ENCODE measurements at places on chromosomes 3 and 15.

DNA sequence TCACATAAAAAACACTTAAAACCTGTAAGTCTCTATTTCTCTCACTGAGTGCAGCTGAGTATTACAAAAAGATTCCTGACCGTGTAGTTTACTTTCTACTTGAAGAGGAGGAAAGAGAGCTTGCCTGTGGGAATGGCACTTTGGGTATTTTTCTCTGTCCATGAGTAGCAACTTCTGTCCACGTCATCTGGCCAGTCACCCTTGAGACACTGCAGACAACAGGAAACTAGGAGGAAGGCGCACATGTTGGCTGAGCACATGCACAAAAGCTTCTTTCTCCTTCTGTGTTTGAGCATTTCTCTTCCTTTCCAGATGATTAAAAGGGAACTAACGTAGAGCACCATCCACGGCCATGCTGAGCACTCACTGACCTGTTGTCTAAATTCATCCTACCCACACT, 19.7 kb downstream of the STARD5 start:
- no peak for DNase-seq

- no peak for DNase-seq
These were observed 160.7 kb downstream of the PDE8A start for GRCh38 chr15:85142312-85142711.

DNA sequence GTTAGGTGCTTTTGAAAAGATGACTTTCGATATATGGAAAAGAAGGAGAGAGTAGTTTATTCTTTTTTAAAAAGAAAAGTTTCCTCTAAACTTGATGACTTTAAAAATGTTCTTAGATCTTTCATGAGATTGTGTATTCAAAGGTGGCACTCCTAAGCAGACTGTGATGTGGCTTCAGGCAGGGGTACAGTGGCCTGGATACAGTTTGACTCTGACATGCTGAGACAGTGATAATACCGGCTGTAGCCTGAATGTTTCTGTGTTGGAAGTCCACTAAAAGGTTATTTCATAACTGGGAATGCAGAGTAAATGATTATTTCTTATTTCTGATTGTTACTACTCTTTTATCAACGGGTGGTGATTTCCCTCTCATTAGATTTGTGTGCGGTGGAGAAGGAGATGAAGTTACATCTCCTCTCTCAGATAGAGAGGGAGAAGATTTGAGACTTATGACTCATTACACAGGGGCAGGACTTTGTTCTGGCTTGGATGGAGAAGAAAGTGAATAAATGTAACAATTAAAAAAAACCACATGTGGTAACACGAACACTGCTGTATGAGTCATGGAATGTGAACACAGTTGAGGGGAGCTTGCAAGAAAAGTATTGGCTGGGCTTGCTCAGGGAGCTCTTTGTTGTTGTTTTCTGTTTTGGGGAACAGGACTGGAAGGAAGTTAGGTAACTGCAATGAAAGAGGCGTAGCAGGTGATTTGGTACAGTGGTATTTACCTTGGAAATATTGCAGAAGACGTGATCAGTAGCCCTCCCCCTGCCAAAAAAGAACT, 21.6 kb downstream of the SPTSSB start:
- DNase-seq, result no peak

- DNase-seq, result no peak
These were observed 20.4 kb downstream of the STARD5 start for GRCh38 chr15:81303244-81304225.

DNA sequence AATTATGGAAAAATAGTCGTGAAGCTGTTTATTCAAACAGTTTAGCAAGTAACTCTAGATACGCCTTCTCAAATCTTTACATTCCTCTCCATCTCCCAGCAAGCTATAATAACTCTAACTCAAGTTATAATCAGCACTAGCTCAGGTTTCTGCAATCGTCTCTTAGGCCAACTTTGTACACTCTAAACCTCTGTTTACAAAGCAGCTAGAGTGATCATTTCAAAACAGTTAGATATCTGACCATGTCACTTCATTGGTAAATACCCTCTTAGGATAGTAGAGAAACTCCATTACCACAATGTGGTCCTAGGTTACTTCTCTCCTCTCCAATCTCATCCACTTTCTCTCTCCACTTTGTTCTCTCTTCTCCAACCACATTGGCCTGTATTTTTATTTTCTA, 31.2 kb downstream of the PLOD2 start:
- DNase-seq, result no peak

Data from NCI-H1930 (cell line).